COLO829 (cell line): ENCODE measurements at places on chromosomes 3 and 15.

- no peak for DNase-seq
Observed at GRCh38 chr3:78026318-78026828, 986.5 kb downstream of the ROBO2 start.

- DNase-seq = no peak
Observed at GRCh38 chr3:187456250-187456649, 88.1 kb downstream of the RTP4 start.

- no peak for DNase-seq
Observed at GRCh38 chr15:90097475-90097874, 4.8 kb downstream of the IDH2 start.

DNA sequence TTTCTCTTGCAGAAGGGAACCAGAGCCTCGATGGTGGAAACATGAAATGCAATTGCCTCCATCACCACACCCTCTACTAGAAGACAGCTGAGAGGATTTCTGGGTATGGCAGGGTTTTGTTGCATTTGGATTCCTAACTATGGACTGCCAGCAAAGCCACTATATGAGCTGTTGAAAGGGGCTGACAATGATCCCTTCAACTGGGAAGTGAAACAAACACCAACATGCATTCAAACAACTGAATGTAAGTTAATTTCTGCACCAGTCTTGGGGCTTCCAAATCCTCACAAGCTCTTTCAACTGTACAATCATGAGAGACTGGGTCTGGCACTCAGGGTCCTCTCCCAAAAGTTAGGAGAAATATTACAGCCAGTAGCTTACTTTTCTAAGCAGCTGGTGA lies 116.7 kb upstream of the PLCL2 start:
- no peak for DNase-seq

DNA sequence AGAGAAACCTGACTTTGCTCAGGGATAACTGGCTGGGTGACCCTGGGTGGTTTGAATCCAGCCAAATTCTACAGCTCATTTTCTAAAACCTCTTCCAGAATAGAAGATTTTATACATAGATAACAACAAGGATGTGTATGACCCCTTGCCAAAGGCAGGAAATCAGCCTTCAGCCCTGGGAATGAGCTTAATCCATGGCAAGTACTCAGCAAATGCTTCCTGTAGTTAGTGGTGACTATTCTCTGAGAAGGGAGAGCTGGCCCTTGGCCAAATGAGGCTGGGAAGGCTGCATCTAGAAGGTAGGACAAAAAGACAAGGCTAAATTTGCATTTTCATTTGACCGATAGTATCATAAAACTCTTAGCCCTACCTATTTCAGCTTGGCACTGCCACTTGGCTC lies 4.6 kb upstream of the HACD3 start:
- DNase-seq = no peak

DNA sequence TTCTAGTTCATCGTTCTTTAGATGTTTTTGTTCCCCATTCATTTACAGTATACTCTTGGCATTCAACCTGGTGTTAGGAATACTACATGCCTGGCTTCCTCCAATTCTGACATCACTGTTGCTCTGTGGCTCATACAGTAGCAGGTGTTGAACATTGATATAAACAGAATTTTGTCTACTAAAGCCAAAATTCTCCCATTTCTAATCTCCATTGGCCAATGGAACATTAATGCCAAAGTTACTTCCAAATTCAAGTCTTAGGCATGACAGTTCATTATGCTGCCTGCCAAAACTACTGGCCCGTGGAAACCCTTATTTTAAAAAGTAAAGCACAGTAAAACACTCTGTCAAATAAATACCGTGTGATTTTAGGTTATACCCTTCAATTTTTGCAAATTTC lies 368.0 kb downstream of the NAALADL2 start:
- DNase-seq = no peak

DNA sequence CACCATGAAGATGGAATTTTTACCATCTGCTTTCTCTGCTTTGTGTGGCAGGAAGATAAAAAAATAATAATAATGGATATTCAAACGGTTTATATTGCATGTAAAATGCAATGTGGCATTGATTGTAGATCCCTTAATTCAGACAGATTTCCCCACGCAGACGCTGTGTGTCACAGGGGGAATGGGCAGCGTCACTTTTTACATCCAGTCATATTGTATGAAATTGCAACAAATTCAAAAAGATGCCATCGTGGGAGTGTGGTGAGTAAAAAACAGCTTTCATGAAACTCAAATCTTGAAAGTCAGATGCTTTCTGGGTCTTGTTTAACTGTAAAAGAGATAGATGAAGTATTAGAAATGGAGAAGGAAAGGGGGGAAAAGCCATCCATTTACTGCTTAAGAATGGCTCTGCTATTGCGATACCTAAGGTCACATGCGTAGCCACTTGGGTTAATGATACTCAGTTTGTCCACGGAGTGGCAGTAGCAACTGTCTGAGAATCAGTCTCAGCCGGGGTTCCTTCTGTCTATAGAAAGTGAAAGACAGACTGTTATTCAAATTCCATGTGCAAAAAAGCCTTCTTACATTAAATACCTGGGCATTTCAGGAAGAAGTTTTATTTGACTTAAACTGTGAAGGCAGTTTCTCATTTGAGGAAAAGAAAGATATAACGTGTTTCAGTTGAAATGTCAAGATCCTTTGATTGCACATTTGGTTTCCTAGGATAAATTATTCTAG lies 28.5 kb downstream of the BTD start:
- DNase-seq = no peak

DNA sequence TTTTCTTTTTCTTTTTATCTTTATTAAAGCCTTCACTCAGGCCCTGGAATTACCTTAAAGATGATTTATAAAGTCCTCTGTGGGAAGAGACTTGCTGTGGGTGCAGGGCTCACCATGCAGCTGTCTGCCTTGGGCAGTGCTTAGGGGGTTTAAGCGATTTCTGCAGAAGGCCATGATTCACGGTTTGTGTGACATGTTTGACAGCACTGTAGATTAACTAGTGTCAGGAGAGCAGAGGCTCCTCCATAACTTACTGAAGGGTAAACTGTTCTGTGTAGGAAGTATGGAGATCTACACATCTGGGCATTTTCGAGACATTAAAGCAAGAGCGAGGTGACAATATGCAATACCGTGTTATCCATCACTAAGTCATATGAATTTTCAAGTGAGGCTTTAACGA lies 137.7 kb downstream of the LRIG1 start:
- DNase-seq = no peak

DNA sequence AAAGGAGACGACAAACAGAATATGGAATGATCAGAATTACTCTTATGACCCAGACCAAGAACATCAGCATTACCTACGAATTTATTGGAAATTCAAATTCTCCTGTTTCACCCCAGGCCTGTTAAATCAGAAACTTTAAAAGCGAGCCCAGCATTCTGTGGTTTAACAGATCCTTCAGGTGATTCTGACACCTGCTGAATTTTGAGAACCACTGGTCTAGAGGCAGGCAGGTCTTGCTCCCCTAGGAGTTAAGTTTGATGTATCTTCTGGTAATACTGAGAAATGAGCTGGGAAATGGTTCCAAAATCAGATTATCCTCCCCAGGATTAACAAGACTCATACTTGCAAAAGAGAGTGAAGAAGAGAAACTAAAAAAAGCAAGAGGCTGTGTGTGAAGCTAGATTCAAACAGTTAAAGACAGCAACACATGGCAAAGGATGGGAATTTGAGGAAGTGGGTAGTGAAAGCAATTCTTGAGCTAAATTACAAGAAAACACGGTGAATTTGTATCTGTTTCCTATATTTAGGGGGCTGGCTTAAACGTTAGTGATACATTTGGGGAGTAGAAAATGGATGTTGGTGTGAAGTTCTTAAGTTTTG lies 66.0 kb downstream of the FLNB start:
- no peak for DNase-seq

GRCh38 chr15:101158166-101159095 lies 93.4 kb downstream of the CHSY1 start:
- no peak for DNase-seq

DNA sequence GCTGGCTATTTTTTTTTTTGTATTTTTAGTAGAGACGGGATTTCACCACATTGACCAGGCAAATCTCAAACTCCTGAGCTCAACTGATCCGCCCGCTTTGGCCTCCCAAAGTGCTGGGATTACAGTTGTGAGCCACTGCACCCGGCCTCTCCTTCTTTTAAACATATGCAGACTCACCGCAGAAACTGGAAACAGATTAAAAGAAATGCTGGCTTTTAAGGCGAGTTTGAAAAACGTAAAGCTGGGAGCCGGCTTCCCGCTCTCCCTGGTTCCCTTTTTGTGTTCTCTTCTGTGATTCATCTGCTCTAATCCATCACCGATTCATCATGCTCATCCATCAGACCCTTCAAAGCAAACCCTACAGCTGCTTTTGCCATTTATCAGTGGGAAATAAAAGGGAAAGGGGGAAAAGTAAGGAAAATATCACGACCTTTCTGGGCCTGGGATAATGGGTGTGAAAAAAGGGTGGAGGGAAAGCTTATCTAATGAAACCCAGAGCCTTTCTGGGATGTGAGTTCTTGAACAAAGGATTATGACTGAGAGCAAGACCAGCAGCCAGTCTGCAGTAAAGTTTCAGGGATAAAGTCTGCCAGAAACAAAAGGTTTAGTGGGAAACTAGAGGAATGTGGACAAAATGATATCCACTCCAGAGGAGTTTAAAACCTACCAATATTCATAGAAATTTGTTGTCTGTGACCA lies 92.3 kb upstream of the LRIG1 start:
- DNase-seq = no peak

- no peak for DNase-seq
Observed at GRCh38 chr3:37272741-37273140, 98.4 kb upstream of the LRRFIP2 start.

DNA sequence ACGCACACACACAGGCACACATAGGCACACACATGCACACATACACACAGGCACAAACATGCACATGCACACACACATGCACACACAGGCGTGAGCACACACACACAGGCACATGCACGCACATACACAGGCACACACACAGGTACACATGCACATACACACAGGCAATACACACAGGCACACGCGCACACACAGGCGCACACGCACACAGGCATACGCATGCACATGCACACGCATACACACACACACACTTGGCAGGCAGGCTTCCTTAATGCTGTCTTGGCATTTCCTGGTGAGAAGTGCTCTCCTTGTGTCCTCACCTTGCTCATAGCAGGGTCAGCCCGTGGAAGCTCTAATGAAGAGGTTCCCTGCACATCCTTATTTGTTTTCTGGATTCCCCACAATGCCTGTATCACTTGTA lies 8.4 kb upstream of the SLCO2A1 start:
- no peak for DNase-seq

GRCh38 chr3:168362661-168363247 lies 267.0 kb upstream of the GOLIM4 start:
- no peak for DNase-seq
